ENCODE measurements at places on chromosomes 11 and 22.

- DNase-seq, result no peak
Observed at GRCh38 chr11:134640971-134641968, 229.2 kb upstream of the B3GAT1 start.

DNA sequence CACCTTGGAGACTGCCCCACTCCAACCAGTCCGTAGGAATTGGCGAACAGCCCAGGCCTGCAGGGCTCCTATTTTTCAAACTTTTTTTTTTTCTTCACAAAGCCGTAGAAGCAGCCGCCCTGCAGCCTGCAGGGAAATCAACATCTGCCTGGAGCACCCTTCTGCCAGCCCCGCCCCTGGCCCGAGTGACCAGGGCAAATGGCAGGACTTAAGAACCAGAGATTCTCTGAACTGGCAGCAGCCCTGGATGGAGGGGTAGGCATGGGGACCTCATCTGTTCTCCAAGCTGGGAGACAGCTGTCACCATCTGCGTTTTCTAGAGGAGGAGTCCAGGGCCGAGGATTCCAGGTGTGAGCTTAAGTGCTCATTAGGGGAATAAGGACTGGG lies 5.6 kb downstream of the SCN2B start:
- peak; percentile 47 for DNase-seq

DNA sequence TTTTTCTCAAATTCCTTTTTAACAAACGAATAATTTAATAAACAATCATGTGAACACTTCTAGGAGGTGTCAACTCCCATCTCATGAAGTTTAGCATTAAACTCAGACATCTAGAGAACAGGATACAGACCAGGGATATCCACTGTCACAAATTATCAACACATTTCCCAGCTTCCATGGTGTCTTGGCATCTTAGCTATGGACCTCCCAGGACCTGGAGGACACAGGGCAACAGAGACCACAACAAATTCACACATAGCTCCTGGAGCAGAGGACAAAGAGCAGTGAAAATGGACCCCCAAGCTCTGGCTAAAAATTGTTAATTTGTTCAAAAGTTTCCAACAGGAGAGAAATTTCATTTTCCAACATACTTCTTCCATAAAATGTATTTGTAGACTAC lies 102.2 kb downstream of the SGSM3 start:
- DNase-seq, result no peak

- no peak for DNase-seq
Observed at GRCh38 chr11:96143041-96143521, 199.9 kb downstream of the MAML2 start.

DNA sequence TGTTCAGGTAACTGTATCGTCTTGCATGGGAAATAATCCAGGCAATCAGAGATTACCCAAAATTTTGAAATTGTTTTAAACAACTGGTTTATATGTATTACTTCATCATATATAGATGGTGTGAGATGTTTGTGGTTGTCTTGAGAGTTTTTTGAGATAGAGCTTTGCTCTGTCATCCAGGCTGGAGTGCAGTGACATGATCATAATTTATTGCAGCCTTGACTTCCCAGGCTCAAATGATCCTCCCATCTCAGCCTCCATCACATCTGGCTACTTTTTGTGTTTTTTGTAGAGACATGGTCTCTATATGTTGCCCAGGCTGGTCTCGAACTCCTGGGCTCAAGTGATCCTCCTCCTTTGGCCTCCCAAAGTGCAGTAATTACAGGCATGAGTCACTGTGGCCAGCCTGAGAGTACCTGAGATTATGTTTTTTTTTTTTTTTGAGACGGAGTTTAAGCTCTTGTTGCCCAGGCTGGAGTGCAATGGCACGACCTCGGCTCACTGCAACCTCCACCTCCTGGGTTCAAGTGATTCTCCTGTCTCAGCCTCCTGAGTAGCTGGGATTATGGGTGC lies 11.5 kb downstream of the CTNND1 start:
- no peak for DNase-seq

GRCh38 chr11:129813231-129813791 lies 2.3 kb upstream of the TMEM45B start:
- no peak for DNase-seq

Data from glutamatergic neuron (in vitro differentiated cells).